ENCODE measurements at places on chromosomes 7 and 10.
A peak's percentile ranks its signal among the peaks of the same experiment; 100 is the strongest.

DNA sequence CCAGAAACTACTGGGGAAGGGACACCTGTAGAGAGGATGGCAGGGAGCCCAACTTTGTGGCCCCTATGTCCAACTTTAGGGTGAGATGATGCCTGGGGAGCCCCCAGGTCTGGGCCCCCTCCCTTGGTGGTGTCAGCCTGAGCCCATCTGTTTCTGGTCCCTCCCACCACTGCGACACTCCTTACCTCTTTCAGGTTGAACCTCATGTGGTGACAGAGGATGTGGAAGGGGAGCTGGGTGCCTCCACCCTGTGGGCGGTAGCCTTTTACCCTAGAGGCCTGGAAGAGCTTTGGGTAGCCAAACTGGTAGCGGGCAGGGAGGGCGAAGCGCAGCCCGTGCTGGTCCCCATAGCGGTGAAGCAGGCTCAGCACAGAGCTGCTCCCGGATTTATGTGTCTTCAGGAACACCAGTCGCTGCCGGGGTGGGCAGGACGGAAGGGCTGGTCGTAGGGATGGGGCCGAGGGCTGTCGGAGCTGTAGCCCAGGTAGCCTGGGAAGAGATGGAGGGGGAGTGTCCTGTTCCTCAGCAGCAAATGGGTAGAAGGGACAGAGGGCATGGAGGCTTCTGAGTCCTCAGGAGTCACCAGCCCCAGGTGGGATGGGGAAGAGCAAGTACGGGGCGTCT lies 2.0 kb downstream of the GAL3ST4 start:
- no peak for DNase-seq

GRCh38 chr10:72167118-72167517 lies 48.7 kb upstream of the ANAPC16 start:
- no peak for DNase-seq

DNA sequence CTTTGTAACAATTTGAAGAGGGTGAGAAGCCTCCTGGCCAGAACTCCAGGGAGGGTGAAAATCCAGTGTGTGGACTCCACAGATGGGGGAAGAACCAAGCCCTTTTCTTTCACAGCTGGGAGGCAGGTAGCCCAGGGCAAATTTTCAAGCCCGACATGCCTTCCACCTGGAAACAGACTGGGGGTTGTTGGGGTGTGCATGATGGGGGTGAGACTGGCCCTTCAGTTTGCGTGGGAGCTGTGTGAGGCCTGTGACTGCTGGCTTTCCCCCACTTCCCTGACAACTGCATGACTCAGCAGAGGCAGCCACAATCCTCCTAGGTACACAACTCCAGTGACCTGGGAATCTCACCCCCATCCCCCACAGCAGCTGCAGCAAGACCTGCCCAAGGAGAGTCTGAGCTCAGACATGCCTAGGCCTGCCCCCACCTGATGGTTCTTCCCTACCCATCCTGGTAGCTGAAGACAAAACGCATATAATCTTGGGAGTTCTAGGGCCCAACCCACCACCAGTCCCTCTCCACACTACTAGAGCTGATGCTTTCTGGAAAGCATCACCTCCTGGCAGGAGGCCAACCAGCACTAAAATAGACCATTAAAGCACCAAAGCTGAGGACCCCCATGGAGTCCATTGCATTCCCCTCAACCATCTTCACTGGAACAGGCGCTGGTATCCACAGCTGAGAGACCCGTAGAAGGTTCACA lies 445.4 kb downstream of the TFEC start:
- no peak for DNase-seq

DNA sequence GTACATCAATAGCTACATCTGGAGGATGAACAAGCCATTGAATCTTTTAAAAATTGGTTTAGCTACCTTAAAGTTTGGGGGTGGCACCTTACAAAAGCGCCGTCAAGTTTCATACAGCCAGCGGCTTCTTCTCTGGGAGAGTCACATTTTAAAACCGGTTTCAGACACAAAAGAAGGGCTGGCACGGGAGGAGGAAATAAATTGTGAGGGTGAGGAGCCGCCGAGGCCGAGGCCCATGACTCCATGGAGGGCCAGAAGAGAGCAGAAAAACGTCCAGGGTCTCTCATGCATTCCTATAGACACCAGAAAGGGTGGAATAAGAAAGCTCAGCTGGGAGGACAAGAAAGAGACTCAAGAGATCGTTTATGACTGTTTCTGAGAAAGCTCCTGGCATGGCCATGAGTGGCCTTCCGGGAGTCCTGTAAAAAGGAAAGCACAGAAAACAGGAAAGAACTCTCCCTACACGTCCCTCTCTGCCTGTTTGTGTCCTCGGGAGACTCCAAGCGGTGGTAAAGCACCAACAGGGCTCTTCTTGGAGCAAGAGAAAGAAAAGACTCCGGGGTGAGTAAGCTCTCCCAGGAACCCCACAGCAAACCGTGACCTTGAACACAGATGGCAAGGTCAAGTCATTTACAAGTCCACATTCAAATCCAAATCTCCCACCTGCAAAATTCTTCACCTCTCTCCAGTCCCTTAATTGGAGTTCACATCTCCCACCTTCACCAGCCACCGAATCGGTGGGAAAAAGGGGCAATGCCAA lies 1.8 kb downstream of the FRAT2 start:
- DNase-seq: peak; percentile 77

GRCh38 chr7:128200376-128200775 lies 40.7 kb upstream of the LEP start:
- no peak for DNase-seq

GRCh38 chr7:40579401-40579800 lies 444.6 kb downstream of the SUGCT start:
- no peak for DNase-seq

DNA sequence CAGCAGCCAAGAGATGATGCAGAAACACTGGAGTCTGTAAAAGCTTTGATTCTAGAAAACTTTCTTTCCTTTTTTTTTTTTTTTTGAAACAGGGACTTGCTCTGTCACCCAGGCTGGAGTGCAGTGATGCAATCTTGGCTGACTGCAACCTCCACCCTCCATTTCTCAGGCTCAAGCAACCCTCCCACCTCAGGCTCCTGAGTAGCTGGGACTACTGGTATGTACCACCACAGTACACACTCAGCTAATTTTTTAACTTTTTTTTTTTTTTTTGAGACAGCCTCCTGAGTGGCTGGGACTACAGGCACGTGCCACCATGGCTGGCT lies 17.0 kb upstream of the BAG3 start:
- DNase-seq: peak; percentile 46

GRCh38 chr7:158390460-158390859 lies 197.2 kb downstream of the PTPRN2 start:
- no peak for DNase-seq

GRCh38 chr7:102107474-102108104 lies 179.1 kb upstream of the SH2B2 start:
- no peak for DNase-seq

DNA sequence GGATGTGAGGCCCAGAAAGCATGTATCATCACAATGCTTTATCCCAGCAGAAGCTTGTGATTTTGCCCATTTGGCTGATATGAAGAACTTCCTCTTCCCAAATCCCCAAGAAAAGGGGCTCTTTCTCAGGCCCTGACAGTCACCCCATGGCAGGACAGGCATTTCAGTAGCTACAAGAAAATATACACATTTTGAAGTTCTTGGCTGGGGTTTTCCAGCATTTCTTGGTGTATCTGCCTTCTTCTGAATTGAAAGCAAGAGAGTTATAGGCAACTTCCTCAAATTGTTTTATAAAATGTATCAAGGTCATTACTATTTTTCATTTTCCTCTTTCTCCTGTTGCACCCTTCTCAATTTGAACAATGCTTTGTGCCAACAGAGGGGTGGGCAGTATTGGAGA lies 63.3 kb upstream of the PDLIM1 start:
- no peak for DNase-seq
